ENCODE measurements at places on chromosomes 7 and 10.

- DNase-seq = no peak
Measured at GRCh38 chr7:21191321-21192073, 236.4 kb upstream of the SP4 start.

- DNase-seq = no peak
Measured at GRCh38 chr7:158572000-158572828, 15.4 kb downstream of the PTPRN2 start.

DNA sequence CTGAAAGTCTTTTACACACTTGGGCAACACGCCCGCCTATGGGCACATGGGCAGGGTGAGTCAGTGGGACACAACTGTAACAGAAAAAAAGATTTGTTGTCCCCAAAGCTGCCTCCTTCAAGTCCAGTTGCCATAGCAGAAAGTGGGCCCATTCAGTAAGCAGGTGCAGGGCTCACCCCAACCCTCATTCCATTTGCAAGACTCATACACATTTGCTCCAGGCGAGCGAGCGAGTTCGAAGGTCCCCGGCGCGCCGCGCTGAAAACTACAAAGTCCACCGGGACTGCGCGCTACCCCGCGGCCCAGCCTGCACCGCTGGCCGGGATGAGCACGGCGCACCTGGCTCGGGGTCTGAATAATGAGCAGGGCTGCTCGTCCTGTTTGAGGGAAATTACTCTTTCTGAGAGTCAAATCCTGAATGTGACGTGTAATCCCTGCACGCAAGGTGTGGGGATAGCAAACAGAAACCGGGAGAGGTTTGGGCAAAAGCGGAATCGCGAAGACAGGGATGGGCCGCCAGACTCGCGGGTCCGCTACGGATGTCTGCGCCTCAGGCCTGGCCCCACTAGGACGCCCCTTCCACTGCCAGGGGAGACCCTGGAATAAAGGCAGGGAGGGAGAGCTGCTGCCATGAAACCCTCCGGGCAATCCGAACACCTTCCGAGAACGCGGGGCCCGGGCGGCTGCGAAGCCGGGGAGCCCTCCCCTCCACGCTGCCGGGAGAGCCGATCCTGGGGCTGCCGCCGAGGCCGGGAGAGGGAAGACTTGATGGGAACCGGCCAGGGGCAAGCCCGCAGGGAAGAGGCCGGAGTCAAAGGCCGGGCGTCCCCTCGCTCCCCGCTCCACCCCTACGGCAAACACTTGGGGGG is 982 bp downstream of the COBL start:
- DNase-seq = no peak

DNA sequence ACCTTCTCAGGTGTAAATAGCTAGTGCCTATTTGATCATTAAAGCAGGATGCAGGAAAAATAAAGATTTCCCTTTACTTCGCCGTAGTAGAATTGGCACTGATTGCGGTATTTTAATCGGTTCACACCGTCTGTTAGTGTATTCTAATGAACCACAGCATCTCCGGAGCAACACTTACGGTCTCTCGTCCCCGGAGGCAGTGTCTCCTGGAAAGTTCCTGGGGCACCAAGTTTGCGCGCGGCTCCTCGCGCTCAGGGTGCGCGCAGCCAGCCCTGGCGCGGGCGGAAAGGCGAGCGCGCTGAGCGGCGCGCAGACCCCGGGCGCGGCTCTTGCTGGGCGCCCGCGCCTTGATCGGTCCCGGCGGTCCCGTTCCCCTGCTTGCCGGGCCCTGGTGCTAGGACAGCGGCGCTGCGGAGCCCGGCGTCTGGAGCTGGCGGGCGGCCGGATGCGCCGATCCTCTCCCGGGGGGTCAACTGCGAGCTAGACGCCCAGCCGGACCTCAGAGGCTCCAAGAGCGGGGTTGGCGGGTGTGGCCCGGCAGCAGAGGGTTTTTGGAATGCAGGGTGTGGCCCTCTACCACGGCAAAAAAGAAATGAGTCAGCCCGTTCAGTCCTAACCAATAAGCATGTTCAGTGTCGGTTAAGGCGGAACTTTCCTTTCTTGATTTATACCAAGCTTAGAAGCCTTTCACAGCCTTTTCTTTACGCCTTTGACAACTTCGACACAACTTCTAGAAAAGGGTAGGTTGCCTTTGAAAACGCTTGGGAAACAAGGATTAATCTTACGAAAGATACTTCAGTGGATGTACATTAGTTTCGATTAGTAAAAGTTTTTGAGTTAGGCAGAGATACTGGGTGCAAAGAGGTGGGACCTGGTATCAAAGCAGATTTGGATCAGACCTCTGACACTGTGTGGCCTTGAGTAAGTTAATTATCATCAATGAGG is 166.8 kb upstream of the ASAH2 start:
- peak; percentile 71 for DNase-seq

GRCh38 chr7:151256410-151257045 is 8.0 kb upstream of the SMARCD3 start:
- DNase-seq = peak; percentile 54

- DNase-seq = no peak
Measured at GRCh38 chr10:11838298-11838852, 15.2 kb downstream of the PROSER2 start.

- peak; percentile 38 for DNase-seq
Measured at GRCh38 chr7:134766779-134767519, 12.5 kb upstream of the CALD1 start.

DNA sequence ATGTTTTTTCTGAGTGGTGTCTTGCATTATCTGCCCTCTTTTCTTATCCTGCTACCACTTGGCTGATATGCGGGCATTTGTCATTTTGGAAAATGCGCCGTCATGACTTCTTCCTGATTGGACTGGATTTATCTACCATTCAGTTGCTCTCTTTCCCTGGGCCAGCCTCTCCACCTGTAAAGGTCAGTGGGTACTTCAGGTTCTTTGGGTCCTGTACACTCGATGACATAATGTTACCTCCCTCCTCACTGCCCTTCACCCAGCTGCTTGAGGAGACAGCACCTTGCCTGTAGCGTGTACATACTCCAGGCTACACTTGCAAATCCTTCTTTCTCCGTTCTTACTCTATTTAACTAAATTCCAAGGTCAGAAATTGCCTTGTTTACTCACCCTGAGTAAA is 83.7 kb downstream of the RBM33 start:
- DNase-seq = no peak

DNA sequence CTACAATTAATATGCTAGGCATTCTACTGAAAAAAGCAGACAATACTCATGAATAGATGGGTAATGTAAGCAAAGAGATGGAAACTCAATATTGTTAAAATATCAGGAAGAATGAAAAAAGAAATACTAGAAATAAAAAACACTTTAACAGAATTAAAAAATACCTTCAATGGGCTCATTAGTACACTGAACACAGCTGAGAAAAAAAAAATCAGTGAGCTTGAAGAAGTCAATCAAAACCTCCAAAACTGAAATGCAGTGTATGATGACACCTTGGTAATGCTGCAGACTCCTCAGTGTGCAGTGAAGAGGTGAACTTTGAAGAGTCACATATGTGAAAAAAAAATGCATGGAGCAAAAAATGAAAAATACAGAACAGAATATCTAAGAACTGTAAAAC is 227.2 kb downstream of the TMEM26 start:
- no peak for DNase-seq

GRCh38 chr10:11049806-11050205 is 32.1 kb downstream of the CELF2 start:
- DNase-seq = no peak

DNA sequence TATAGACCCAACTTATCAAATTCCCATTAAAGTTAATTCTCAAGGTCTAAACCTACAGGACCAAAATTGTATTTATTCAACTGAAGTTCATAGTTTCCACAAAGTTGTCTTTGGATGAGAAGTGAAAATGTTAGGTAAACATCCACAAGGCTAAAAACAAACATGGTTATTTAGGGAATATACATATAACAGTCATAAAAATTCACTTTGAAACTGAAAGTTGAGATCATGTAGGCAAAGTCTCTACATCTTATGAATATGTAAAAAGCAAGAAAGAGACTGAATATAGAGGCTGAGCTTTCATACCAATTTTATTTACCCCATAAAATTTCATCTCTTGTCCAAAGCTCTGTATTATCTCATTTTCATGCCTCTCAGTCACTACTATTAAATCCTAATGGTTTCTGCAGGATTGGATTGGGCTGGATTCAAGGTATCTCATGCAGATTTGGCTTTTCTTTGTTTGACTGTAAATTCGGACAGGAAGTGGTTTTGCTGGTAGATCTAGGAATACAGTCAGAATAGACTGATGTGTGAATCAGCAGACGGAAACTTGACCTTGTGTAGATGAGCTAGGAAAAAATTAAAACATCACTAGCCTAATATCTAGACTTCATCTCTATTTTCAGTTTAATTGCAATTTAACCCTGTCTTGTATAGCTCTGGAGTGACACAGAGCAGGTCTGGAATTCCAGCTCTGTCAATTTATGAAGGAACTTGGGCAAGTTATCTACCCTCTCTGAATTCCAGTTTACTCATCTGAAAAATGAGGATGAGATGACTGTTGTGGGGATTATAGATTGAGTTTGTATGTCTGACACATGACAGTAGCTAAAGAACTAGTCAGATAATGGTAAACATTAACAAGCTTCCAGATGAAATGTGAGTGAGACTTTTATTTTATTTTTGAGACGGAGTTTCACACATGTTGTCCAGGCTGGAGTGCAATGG is 27.3 kb upstream of the SKAP2 start:
- DNase-seq = no peak

DNA sequence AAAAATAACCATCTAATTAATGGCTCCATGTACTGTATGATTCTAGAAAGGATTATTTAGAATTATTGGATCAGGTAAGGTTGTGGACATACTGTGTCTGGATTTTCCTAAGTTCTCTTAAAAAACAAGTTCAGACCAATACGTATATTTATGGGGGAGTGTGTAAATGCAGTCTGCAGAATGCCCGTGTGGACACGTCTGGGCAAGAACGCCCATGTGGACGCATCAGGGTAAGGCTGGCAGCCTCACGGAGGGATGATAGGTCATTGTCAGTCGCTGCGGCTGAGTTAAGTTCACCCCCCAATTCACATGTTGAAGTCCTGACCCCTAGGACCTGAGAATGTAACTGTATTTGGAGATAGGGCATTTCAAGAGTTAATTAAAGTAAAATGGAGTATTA is 160.0 kb upstream of the SHH start:
- no peak for DNase-seq

DNA sequence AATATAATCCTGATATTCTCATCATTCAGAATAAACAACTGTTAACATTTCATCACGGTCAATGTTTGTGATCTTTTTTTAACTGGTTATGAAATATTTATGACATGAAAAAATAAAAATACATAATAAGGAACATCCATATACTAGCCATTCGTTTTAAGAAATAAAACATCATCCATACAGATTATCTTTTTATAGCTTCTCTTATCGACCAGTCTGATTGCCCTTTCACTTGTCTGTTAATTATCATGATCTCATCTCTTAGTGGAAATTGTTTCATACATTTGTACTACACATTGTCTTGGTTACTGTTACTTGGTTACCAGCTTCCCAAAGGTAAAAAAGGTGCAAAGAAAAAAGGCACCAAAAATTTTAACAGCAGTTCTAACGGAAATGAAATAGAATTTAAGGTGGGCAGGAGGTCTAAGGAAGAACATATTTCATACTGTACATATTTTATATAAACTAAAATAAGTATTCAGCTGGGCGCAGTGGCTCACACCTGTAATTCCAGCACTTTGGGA is 8.4 kb downstream of the ARHGAP21 start:
- no peak for DNase-seq

DNA sequence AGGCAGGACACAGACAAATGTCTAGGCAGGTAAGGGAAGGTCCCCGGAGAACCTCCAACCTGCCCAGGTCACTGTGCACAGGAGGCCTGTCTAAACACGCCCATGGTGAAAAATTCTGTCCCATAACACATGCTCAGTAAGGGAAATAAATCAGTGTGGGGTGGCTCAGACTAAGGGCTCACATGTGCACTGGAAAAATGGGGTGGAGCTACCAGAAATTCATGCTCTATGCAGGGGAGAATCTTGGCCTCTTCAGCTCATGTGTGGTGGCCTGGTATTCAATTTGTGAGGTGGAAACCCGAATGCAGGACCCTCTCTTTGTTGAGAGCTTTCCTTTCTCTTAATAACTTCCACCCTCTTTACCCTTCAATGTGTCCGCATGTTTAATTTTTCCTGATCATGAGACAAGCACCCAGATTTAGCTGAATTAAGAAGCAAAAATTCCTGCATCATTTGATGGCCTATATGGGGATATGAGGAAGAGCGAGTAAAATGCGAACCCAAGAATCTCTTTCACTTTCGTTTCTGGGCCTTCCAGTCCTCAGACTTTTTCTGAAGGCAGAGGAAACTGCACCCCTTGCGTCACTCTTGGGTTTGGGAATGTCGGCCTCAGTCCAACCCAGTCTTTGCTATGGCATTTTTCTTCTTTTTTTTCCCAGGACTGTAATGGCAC is 163.2 kb downstream of the DGKB start:
- DNase-seq = no peak
